ENCODE measurements at places on chromosomes 4 and X.

- DNase-seq = no peak
Observed at GRCh38 chrX:134725103-134725690, 66.9 kb upstream of the PLAC1 start.

DNA sequence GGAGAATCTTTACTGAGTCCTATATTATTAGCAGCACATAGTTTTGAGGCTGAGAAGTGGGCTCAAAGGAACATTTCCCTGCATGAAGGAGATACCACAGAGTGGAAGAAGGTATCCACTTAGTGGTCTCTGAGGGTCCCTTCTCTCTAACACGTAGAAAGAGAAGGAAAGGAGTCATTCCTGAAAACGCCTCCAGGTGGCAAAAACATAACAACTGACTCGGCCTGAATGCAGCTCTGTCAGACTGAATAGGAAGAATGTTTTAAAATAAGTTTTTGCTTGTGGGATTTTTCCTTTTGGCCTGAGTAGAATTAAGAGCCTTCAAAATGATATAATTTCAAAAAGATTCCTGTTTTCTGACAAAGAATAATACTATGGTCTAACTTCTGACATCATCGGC lies 23.3 kb downstream of the RPGR start:
- no peak for DNase-seq

DNA sequence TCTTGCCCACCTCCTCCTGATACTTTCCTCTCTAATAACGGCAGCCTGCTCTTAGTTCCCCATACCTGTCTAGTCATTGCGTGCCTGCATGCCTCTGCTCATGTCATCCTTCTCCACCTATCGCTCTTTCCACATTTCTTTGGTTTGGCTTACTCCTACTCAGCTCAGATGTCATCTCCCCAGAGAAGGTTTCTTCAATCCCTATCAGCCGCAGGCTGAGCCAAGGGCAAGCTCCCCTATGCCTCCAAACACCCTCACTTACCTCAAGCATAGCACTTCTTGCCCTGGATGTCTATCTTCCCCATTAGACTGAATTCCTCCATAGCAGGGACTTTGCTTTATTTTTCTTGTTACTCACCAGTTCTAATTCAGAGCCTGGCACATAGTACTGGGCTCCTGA lies 26.6 kb downstream of the FRMD7 start:
- no peak for DNase-seq

DNA sequence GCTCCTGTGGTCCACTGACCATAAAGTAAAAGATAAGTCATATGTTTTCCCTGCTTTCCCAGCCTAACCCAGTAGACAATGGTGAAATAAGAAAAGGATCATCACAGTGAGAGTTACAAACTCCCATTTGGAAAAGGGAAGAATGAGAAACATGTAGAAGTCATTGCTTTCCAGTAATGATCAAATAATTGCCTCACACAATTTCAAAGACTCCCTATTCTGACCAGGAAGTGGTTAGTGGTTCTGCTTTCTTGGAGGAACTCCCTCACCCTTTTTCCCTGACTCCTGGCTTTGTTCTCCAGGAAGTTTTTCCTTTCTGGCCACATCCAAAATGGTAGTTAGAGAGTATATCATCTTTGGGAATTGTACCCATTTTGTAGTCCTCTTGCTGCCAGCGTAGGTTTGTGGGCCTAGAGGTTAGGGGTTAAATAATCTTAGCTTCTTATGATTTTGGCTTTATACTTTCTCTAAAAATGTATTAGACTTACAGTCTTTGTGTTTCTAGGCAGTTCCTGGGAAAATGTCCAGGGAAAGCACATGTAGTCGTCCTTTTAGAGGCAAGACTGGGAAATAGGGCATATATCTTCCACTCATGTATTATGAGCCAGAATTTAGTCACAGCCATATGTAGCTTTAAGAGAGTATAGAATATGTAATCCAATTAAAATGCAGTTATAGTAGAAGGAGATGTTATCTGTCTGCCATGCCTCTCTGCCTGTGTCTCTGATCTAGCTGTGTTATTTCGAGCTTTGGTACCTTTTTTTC lies 10.5 kb downstream of the VAMP7 start:
- no peak for DNase-seq

GRCh38 chr4:94913316-94913715 lies 155.6 kb downstream of the BMPR1B start:
- no peak for DNase-seq

GRCh38 chr4:53541577-53542206 lies 49.6 kb downstream of the LNX1 start:
- no peak for DNase-seq

DNA sequence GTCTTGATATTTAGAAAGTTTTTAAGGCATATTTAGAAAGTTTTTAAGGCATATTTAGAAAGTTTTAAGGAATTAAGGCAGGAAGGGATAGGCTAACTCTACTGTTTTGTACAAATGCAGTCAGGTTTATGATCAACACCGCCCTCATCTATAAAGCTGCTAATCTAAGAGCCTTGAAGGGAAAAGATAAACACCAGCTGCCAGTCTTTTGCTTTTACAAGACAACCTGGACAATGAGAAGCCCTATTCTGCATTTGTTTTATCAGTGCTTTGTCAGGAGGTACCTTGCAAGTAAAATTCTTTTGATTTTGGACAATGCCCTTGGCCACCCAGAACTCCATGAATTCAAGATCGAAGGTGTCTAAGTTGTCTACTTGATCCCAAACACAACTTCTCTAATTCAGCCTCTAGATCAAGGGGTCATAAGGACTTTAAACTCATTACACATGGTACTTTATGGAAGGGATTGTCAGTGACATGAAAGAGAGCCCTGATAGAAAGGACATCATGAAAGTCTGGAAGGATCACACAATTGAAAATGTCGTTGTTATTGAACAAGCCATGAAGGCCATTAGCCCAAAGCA lies 39.8 kb downstream of the IL15 start:
- DNase-seq = peak; percentile 62

DNA sequence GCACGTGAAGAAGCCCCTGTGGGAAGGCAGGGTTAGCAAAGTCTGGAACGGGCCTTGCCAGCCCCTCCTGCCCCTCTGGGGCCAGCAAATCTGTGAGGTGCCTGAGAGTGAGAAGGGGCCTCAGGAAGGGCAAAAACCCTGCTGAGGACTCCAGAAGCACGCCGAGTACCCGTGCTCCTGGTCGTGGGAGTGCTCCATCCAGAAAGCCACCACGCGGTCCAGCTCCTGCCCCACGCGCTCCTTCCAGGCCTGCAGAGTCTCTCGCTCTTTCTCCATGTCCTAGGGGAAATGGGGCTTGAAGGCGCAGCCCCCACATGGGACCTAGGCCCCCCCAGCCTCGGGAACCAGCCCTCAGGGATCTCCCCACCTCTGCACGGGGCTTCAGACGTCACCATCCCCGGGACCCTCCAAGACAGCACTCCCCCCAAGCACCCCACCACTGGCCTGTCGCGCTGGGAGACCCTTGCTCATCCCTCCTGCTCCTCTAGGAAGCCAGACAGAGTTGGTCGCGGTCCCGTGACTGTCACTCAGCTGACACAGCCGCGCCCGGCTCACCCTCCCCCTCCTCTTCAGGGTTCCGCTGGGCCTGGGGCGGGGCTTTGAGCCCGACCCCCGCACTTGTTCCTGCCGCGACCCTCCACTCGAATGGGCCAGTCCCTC lies at the start of gene RENBP:
Gene RENBP (minus strand): TSS at position 504 of the 660 bp plus-strand sequence. CDS start 33 bp downstream, at position 471.
- DNase-seq = no peak

DNA sequence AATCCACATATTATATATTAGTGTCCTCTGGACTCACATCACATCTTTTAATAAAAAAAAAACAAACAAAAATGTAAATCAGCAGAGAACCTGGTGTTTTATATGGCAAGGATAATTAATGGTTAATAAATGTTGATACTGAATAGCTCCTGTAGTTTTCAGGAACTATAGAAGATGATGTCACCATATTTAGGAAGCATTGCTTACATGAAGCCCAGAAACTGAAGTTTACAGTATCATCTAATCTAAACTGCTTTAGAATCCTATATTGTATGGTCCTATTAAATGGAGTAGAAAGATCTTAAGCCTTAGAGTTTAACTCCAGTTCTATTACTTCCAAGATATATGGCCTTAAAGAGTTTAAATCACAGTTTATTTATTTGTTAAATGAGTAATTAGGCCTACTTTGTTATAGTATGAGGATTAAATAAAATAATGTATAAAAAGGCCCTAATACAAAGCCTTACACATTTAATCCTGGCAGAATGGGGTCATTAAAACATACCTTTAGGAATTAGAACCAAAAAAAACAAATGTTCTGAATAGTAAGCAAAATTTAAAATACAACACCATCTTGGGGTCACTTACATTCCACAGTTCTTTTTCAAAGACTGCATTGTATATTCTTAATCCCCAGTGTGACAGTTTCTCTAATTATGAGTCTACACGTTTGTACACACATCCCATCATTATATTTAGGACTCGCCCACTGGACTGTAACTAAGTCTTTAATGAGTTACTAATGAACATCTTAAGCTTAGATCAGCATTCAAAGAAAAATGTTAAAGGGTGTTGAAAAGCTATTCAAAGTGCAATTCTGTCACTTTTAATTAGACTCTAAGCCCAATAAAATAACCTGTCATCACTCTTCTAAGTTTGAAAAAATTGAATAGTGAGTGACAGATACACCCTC lies 305.9 kb downstream of the ADGRL3 start:
- no peak for DNase-seq

- no peak for DNase-seq
Observed at GRCh38 chr4:65825116-65825753, 154.9 kb upstream of the EPHA5 start.

- DNase-seq = no peak
Observed at GRCh38 chr4:48252313-48252712, 17.3 kb downstream of the TEC start.

GRCh38 chr4:109206620-109207019 lies 95.8 kb downstream of the COL25A1 start:
- no peak for DNase-seq

DNA sequence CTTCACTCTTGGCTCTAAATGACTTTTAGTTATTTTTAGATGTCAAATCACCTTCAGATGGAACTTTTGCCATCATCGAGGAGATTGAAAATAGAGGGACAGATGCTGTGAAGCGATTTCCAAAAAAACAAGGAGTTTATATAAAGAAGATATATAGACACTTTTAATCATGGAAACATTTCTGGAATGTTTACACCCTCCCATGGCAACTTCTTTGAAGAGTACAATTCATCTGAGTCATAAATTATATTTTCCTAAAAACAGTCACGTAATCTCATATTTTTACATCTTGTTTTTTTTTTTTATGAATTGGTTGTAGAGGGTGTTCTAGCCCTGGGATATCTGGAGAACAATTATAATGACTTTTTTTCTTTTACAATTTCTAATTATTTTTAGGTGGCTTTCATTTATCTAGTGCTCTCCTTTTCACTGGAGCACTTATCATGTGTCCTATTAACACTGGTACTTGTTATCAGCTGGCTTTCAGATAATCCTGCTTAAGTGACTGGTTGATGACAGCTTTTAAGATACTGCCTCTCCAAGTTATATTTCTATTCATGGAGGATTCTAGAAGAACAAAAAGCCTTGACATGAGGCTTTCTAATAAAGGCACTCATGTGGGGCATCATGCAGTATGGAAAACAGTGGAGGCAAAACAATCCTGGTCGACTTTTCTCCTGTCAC lies 24.9 kb downstream of the PCDH7 start:
- DNase-seq = no peak

DNA sequence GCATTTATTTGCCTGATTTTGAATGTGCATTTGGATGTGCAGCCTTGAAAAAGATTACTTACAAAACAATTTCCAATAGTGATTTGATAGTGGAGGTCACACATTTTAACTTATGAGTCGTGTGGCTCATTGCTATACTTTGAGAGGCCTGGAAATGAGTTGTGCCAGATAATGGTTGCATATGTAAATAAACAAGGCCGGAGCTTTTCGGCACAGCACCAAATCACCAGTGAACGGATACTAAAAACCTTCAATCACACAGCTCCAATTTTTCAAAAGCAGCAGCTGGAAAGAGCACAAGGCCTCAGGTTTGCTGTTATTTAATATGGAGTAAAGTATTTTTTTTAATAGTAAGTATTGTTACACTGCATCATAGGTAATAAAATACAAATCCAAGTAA lies 57.2 kb downstream of the NPY5R start:
- no peak for DNase-seq

- no peak for DNase-seq
Observed at GRCh38 chrX:107445146-107445545, 4.3 kb upstream of the FRMPD3 start.

DNA sequence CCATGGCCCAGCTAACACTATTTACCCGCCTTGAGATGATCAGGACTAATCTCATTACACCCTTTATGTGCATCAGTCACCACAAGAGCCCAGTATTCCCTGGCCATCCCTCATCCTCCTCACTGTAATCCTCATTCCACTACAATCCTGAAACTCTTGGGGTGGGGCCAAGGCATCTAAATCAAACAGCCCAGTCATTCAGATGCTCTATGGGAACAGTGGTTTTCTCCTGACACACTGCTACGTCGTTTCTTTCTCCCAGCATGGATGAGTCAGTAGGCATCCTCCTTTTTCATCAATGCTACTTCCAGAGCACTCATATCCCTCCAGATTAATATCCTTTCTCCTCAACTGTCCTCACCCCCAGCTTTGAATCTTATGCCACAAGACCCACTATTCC lies 5.6 kb downstream of the SDAD1 start:
- DNase-seq = no peak

DNA sequence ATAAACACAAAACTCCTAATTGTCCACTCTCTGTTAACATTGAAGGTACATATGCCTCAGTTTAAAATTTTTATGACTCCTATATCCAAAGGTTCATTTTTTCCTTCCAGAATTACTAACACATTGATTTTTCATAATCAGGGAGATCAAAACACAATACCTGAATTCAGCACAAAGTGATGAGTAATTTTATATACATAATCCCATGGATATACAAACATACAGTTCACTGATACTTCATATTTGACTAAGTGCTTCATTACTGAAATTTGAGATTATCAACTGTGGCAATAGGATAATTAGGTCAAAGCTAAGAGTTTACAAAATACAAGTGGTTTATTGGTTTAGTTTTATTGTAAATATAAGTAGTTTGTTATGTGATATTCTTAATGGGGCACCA lies 176.2 kb upstream of the PRPS2 start:
- no peak for DNase-seq

- peak; percentile 18 for DNase-seq
Observed at GRCh38 chrX:74422576-74423288, 1.4 kb downstream of the SLC16A2 start.

DNA sequence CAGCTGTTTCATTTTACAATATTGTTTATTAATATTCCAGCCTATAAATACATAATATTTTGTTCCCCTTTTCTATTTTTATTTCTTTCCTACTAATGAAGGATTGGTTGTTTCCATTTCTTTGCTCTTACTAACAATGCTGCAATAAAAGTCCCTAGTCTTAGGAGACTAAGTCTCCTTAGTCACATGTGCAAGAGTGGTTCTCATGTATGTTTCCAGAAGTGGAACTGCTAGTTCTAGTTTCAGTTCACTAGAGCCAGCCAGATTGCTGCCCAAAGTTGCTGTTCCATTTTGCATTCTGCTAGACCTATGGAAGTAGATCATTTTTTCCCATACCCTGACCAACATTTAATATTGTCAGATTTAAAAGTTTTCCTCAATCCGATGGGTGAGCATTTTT lies 44.3 kb downstream of the CNGA1 start:
- no peak for DNase-seq
